ENCODE measurements at places on chromosomes 2 and 18. TPM values are rescaled to one million over a fixed set of nuclear protein-coding genes. Genes with fewer than 3 reads are reported as not detected.

PKDCC gene
- 20.6 TPM for total RNA-seq

ATG4B gene
- 47.0 TPM for total RNA-seq

SERPINB2 gene
- 0.07 TPM for total RNA-seq

ERFE gene
- total RNA-seq = 6.7 TPM
